A172 (cell line): ENCODE measurements at places on chromosomes 6 and 20. TPM values are rescaled to one million over a fixed set of nuclear protein-coding genes. Genes with fewer than 3 reads are reported as not detected.

The CRISP3 gene
- not detected in 2 replicates for total RNA-seq

- no peak for DNase-seq
These were observed 395.3 kb upstream of the BTBD3 start for GRCh38 chr20:11522366-11522741.

The KCNG1 gene
- total RNA-seq = 6.2 and 12.4 TPM in 2 replicates

The OR2B2 gene
- not detected in 2 replicates for total RNA-seq

GRCh38 chr20:59676126-59676850, 71.9 kb downstream of the PHACTR3 start:
- DNase-seq = no peak

The VSTM2L gene
- 0.24 and 1.4 TPM in 2 replicates for total RNA-seq

DNA sequence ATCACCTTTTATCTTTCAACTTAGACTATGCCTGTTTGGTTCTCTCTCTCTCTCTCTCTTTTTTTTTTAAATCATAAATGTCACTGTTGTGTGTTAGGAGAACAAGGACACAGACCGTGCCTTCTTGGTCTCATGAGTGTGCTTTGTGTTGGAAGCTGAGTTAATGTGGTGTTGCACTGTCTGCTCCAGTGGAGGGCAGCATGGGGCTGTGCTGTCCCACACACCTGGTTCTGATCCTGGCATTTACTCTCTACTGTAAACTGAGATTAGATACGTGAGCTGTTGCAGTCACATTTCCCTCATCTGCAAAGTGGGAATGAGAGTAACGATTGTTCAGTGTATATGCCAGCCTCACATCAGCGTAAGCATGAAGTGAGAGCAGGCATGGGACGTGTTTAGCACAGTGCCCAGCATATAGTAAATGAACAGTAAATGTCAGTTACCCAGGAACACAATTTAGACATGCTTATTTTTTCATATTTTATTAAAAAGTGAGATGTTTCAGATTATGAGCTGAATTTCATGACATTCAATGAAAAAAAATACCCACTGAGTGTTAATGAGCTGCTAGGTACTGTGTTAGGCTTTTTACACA, 161.1 kb downstream of the FARS2 start:
- DNase-seq = peak; percentile 49

DNA sequence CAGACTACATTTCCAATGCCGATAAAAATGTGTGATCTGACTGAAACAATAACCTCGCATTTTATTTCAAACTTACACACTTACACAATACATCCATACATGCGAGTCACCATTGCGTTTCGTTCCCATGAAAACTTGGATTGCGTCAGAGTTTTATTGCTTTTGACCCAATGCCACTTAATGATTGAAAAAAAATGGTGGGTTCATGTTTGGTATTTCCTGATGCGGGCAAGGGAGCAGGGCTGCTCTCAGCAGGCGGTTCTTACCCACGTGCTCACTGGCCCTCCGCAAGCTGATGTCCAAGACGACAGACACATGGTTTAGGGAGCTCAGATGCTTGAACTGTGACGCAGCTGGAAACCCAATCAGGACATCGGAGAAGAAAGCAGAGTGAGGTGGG, 281.0 kb upstream of the SULF2 start:
- DNase-seq = no peak

The ATP5F1E gene
- total RNA-seq = 37.0 and 41.4 TPM in 2 replicates

DNA sequence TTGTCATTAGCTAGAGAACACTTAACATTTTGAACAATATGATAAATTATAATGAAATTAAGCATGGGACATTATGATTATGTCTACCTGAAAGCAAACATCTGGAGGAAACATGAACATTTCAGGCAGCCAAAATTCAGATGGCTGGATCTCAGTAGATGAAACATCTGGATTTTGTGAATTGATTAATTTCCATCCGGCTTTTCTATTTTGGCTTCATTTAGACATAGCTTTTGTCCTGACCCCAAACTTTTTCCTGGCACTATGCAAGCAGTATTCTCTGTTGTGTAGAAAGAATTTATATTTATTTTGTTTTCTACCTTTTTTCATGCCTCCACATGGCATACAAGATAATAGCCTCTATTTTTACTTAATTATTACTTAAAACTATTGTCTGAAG, 186.3 kb downstream of the OGFRL1 start:
- no peak for DNase-seq

The E2F3 gene
- total RNA-seq = 6.5 and 8.1 TPM in 2 replicates

GRCh38 chr20:21016751-21017150, 89.4 kb downstream of the LINC00237 start:
- no peak for DNase-seq

The ENPP4 gene
- not detected in 2 replicates for total RNA-seq

DNA sequence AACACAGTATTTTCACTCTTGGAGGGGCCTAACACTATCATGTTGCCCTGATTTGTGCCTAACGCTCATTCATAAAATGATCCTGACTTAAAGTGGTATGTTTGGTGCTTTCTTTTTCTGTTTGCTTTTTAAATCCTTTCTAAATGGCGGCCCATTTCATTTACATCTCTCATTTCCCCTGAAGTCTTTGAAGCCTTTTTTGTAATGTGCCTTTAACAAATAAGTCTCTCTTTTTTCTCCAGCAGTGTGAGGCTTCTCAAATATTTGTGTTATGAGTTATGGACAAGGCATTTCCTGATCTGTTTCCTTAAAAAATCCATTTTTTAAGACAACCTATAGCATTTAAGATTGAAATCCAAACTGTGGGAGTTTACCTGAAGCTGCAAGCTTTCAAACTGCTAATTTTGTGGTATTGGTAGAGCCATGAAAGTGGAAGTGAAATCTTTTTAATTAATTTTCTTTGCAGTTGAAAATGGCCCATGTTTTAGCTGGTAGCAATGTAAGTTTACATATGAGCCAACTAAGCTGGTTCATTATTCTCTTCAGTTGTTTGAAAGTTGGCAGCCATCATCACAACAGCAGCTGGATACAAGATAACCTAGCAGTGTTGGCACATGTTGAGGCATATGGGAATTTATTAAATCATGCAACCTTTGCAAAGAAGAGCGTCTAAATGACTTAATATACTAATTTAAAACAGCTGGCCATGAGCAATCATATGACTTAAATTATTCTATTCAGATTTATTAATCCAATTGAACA, 469.7 kb downstream of the CDKAL1 start:
- DNase-seq = peak; percentile 20

GRCh38 chr20:20217621-20218020, 150.3 kb upstream of the INSM1 start:
- no peak for DNase-seq

- no peak for DNase-seq
These were observed 8.3 kb upstream of the ZBTB2 start for GRCh38 chr6:151399679-151400078.

DNA sequence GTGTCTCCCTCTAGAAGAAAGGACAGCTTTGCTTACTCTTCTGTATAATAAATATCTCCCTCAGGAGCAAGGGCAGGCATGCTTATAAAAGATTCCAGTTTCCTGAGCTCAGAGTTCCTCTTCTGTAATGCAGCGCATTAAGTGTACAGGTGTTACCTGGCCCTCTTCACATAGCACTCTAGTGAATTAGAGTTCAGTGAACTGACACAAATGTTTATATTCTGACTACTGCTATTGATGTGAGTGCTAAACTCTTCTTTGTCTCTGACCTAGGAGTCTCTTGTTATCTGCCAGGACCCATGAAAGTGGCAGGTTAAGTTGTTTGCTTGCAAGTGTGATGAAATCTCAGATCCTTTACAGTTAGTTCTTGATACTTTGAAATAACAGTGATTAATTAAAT, 33.5 kb downstream of the CYB5R4 start:
- DNase-seq = no peak

The RSPO4 gene
- not detected in 2 replicates for total RNA-seq

DNA sequence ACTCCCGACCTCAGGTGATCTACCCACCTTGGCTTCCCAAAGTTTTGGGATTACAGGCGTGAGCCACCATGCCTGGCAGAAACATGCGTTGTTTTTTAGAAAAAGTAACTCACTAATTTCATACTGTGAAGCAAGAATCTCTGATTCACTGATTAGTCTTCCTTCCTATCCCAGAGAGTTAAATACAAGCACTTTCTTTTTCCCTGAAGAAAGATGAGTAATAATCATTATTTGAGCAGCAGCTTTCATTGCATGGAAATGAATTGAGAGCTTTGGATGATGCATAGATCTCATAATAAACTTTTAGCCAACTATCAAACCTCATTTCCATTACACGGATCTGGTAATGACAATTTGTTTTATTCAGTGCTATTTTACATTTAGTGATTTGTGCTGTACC, 892.5 kb upstream of the EYS start:
- DNase-seq = no peak

DNA sequence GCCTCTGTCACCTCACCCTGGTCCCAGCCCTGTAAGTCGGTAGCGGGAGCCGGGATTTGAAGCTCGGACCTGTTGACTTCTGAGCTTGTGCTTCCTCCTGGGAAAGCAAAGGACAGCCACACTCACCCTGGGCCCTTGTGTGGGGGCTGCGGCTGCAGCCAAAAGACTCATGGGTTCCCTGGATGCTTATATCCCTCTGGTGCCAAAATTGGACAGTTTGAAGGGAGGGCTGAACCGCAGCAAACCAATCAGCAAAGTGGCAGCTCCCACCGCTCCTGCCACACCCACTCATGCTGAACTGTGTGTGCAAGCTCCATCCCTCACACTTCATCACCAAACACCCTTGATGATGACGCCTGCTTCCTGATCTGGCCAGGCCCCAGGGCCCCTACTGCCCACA, 3.9 kb upstream of the CCN5 start:
- DNase-seq = no peak

- DNase-seq = no peak
These were observed 124.3 kb downstream of the GRM1 start for GRCh38 chr6:146153040-146153758.

GRCh38 chr6:56459030-56459805, 183.5 kb downstream of the DST start:
- DNase-seq = no peak

The TRIM31 gene
- not detected in 2 replicates for total RNA-seq

GRCh38 chr6:68313911-68314310, 321.2 kb upstream of the ADGRB3 start:
- peak; percentile 4 for DNase-seq

- no peak for DNase-seq
These were observed 687.2 kb upstream of the AGPAT4 start for GRCh38 chr6:161961046-161961445.

GRCh38 chr20:37726971-37727956, 33.4 kb downstream of the CTNNBL1 start:
- no peak for DNase-seq

- DNase-seq = no peak
These were observed 18.4 kb upstream of the DOK5 start for GRCh38 chr20:54456961-54457360.

GRCh38 chr6:12110523-12111362, 98.6 kb downstream of the HIVEP1 start:
- no peak for DNase-seq

DNA sequence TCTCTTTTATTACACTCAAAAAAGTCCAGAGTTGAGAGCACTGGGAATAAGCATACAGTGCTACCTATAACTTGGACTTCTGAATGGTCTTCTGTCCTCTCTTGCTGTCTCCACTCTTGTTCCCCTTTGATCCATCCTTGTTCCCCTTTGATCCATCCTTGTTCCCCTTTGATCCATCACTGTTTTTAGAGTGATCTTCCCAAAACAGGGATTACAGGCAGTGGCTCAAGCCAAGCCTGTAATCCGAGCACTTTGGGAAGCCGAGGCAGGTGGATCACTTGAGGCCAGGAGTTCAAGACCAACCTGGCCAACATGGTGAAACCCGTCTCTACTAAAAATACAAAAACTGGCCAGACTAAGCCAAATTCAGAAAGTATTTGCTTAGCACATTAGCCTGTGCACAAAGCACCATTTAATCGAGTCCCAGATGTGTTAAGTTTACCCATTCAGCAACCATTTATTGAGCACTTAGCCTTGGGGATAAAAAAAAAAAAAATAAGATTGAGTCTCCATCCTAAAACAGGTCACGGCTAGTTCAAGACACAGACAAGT, 65.0 kb upstream of the NHSL1 start:
- no peak for DNase-seq

DNA sequence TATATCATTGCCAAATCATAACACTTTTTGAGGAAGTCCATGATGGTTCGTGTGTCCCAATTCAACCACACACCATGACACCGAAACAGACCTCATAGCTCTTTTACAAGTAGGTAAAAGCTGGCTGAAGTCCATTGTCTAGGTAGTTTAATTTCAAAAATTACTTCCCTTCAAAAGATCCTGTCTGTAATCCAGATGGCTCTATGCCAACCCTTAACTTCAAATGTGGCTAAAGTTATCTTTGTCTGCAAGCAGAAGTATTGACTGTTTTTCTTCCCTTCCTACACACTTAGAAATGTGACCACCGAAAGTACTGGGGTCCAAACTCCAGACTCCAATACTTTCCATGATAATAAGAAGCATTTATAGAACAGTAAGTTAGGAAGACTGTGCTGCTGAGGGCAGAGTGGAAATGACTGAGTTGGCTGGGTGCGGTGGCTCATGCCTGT, 8.3 kb upstream of the TIAM2 start:
- no peak for DNase-seq

DNA sequence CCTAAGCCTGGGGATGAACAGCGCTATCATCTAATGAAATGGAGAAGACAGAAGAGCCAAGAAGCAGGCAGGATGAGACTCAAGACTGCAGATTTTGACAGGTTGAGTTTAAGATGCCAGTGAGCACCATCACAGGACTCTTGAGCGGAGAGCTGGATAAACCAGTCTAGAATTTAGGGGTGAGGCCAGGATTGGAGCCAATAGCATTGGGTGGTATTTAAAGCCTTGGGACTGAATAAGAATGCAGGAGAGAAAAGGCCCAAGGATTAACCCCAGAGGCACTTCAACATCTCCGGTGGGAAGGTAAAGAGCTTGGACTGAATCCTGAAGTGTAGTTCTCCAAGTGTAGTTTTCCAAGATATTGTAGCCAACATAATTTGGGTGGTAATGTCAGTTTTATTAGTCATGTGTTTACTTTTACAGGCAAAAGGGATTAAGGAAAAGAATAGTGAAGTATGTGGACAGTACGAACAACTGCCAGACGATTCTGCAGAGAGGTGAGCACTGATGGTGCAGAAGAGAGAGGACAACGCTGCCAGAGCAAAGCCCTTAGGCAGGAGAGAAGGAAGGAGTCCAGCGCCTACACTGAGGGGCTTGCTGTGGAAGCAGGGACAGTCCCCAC, 85.2 kb downstream of the DTNBP1 start:
- peak; percentile 2 for DNase-seq

- no peak for DNase-seq
These were observed 18.2 kb downstream of the STMND1 start for GRCh38 chr6:17120019-17120418.

DNA sequence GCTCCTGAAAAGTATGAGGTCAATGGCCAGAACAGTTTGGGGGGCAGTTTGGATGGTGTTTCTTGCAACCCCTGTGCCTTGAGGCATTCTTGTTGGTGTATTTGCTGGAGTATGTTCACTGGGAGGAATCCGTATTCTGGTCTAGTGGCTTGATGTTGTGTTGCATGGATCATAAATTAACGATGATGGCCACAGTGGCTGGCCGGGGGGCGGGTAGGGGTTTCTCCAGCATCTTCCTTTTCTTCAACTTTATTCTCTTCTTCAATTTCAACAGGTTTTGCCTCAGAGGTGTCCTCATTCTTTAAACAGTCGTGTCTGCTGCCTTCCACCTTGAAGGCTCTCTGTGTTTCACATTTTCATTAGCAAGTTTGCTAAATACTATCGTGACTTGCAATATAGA, 43.0 kb upstream of the THBS2 start:
- no peak for DNase-seq
